ENCODE measurements at places on chromosomes 7 and 10.

DNA sequence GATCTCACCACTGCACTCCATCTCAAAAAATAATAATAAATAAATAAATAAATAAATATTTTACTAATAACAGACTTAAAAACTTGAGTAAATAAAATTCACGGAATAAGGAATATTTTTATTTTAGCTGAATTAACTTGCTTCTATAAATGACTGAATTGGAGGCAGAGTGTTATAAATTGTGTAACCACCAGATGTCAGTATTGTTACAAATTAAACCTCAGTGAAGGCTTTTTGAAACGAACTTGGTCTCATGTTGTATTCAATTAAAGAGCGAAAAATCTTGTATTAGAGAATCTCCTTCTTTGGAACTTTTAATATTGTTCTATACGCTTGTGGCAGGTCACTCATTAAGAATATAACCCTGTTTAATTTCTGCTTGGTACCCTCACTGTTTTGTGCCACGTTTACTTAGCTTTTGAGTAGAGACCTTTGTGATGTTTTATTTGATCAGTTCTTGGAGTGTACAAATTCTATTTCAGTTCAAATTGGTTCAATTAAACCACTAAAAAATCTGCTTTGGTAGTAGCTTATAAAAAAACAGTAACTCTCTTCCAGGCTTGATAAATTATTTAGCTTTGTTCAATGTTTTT lies 45.6 kb upstream of the SCIN start:
- peak; percentile 30 for DNase-seq

DNA sequence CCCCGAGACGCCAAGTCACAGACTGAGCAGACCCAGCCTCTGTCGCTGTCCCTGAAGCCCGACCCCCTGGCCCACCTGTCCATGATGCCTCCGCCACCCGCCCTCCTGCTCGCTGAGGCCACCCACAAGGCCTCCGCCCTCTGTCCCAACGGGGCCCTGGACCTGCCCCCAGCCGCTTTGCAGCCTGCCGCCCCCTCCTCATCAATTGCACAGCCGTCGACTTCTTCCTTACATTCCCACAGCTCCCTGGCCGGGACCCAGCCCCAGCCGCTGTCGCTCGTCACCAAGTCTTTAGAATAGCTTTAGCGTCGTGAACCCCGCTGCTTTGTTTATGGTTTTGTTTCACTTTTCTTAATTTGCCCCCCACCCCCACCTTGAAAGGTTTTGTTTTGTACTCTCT lies 215.6 kb downstream of the TCF7L2 start:
- DNase-seq = no peak

- DNase-seq = no peak
Observed at GRCh38 chr7:20431146-20431545, 100.4 kb downstream of the ITGB8 start.

DNA sequence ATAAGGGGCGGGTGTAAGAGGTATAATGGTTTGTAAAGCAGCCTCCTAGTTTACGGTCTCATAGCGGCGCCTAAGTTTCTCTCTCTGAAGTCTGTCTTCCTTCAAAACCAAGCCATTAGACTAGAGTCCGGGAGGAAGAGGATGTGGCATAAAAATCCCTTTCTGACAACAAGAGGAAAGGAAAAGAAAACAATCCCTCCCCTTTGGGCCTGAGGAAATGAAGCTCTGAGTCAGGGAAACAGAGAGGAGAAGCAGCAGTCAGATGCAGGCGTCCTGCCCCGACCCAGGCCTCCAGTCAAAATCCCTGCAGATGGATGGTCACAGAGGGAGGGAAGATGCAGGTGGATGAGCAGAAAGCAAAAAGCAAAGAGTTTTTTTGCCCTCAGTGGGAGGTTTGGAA lies 23.7 kb downstream of the PARP12 start:
- no peak for DNase-seq

DNA sequence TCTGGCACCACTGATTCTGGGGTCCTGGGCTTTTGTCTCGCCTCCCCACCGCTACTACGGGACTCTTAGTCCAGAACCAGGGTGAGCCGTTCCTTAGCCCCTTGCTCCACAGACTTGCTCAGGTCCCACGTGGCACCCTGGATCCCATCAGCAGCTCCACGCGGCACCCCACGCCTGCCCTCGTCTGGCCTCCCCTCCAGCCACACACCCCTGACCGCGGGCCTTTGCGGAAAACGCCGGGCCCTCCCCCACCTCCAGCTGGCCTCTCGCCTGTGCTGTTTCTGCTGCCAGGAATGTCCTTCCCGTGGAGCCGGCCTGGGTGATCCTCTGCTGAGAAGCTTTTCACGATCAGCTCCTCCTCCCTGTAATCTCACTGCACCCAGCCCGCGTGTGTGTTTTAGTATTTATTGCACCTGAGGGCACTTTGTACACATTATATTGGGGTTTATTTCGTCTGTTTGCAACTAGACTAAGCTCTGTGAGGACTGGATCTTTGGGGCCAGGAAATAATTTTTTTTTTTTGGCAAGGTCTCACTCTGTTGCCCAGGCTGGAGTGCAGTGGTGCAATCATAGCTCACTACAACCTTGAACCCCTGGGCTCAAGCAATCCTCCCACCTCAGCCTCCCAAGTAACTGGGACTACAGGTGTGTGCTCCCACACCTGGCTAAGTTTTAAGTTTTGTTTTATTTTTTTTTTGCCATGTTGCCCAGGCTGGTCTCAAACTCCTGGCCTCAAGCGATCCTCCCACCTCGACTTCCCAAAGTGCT lies 10.5 kb upstream of the TTYH3 start:
- peak; percentile 9 for DNase-seq

DNA sequence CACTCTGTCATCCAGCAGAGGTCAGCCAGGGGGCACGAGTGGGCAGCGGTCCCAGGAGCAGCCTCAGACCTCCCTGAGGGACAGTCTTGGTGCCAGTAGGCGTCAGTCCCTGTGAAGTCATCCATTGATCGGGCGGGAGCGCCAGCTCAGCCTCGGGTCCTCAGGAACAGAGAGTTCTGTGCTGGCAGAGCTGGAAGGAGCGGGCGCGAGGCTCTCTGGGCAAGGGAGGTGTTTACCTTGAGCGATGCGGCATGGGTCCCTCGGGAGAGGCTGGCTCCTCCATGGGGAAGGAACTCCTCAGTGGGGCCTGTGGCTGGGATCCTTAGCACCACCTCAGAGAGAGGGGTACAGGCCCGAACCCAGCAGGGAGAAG lies 101.1 kb upstream of the PPIF start:
- no peak for DNase-seq

- peak; percentile 58 for DNase-seq
Observed at GRCh38 chr7:102306916-102307677, 20.4 kb downstream of the SH2B2 start.

GRCh38 chr10:93154531-93154930 lies 80.8 kb downstream of the CYP26A1 start:
- DNase-seq = no peak

GRCh38 chr7:82164813-82165212 lies 278.8 kb downstream of the CACNA2D1 start:
- no peak for DNase-seq

GRCh38 chr10:12333380-12334185 lies 15.8 kb upstream of the CAMK1D start:
- peak; percentile 92 for DNase-seq

DNA sequence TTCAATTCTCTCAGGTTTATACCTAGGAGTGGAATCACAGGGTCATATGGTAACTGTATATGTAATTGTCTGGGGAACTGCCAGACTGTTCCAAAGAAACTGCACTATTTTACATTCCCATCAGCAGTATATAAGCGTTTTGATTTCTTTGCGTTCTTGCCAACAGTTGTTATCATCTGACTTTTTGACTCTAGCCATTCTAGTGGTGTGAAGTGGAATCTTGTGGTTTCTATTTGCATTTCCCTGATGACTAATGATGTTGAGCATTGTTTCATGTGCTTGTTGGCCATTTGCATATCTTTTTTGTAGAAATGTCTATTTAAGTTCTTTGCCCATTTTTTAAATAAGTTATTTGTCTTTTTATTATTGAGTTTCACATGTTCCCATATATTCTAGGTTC lies 44.3 kb upstream of the ZC3HAV1 start:
- peak; percentile 62 for DNase-seq

DNA sequence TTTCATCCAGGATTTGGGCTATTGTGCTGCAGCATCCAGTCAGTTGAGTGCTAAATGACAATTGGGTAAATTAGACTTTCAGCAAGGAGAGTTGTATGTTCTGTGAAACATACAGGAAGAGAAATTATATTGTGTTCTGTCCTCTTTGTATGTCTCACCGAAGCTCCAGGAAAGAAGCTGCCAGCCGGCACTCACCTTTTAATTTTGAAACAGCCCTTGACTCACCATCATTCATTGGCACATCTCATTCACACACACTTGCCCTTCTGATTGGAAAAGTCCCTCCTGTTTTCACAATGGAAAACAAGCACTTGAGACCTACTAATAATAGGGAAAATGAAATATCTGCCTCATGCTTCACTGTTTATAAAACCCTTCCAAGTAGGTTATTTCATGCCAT lies 495.6 kb downstream of the RPS24 start:
- no peak for DNase-seq

- no peak for DNase-seq
Observed at GRCh38 chr10:69860271-69860670, 58.6 kb downstream of the COL13A1 start.

- no peak for DNase-seq
Observed at GRCh38 chr7:46179061-46179610, 258.1 kb upstream of the IGFBP3 start.

DNA sequence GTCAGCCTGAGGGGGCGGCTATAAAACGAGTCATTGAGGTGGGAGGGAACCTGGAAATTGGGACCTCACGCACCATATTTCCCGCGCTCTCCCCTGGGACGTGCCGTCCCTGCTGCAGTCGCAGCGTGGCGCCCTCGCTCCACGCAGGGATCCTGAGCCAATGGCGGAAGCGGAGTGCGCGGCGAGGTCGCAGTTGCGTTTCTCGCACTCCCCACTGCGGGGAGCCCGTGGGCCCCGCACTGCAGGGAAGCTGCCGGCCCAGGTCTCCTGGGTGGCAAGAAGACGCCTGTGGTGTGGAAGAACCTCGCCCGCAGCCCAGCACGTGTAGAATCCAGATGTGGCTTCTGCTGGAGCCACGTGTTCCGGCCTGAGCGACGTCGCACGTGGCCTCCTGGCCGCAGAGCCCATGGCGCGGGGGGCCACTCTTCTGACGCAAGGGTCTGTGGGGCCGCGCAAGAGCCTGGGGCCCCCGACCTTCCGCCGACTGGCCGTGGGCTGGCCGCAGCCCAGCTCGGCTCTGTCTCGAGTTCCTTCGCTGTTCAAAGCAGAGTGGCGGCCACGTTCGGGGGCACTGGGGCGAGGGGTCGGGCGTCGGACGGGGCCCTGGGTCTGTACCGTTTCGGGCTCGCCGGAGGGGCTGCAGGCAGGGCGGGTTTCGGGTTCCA lies 26.4 kb downstream of the HIF1AN start:
- DNase-seq = peak; percentile 66

DNA sequence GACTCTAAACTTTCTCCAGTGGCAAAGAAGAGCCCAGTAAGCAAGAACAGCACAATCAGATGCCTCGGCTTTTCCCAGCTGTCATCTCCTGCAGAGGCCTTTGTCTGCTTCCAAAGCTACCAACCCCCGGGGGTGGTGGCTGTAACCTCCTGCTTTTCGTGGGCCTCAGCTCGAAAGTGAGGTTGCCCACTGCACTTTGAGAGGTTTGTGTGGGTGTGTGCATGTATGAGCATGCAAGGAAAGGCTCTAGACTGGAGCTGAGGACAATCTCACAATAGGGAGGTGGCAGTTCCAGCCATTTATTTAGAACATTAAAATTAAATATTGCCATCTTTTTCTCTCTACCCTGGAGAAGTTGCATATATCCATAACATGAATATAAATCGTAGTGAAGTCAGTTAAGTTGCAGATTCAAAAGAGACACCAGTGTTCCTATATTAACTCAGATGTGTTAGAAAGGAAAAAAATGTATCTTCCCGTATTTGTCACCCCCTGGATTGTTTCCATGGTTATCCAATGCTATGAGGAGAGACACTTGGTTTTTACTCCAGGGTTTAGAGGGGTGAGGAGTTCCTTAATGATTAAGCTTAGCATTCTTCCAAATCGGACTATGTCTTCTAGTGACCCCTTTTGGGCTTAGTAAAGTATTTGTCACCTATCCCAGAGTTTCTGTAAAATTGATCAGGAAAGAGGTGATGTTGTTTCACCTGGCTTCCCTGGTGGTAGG lies 781.1 kb downstream of the INHBA start:
- DNase-seq = peak; percentile 68

- DNase-seq = no peak
Observed at GRCh38 chr7:127838816-127839415, 186.9 kb downstream of the SND1 start.

GRCh38 chr7:140229101-140229525 lies 52.3 kb upstream of the KDM7A start:
- no peak for DNase-seq

DNA sequence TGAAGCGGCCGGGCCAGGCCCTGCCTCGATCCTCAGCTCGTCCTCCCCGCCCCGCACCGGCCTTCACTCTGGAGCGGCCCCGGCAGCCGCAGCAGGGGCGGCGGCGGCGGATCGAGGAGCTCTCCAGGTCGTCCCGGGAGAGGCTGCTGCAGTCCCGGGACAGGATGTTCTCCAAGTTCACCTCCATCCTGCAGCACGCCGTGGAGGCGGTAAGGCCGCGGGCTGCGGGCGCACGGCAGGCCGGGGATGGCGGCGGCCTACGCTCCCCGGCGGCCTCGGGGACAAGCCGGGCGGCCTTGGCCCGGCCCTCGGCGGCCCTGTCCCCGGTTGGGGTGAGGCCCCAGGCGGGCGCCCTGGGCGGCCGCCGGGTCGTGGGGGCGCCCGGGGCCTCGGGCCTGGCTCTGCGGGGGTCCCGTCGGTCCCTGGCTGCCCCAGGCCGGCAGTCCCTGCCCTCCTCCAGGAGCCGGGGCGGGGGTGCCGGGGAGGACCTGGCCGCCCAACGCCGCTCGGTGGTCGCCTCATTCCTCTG lies 399 bp downstream of the FHIP2A start:
- no peak for DNase-seq

GRCh38 chr10:22611425-22612115 lies 102.8 kb downstream of the PIP4K2A start:
- DNase-seq = no peak

DNA sequence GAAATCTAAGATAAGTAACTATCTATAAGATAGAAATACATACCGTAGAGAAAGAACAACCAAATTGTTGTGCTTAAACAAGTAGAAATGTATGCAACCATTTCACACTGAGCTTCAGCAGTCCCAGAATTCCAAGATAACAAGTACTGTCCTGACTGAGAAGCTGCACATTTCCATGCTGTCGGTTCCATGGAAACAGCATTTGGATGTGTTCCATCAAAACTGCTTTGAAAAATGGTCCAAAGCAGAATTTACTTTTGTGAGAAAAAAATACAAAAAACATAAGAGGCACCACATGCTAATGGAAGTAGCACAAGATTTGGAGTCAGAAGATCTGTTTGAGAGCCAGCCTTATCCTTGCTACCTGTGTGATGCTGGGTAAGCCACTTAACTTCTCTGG lies 92.6 kb downstream of the MTERF1 start:
- no peak for DNase-seq

All from kidney glomerular epithelial cell (primary cell).